NCI-H1105 (cell line): ENCODE measurements at places on chromosomes 1 and 21.

DNA sequence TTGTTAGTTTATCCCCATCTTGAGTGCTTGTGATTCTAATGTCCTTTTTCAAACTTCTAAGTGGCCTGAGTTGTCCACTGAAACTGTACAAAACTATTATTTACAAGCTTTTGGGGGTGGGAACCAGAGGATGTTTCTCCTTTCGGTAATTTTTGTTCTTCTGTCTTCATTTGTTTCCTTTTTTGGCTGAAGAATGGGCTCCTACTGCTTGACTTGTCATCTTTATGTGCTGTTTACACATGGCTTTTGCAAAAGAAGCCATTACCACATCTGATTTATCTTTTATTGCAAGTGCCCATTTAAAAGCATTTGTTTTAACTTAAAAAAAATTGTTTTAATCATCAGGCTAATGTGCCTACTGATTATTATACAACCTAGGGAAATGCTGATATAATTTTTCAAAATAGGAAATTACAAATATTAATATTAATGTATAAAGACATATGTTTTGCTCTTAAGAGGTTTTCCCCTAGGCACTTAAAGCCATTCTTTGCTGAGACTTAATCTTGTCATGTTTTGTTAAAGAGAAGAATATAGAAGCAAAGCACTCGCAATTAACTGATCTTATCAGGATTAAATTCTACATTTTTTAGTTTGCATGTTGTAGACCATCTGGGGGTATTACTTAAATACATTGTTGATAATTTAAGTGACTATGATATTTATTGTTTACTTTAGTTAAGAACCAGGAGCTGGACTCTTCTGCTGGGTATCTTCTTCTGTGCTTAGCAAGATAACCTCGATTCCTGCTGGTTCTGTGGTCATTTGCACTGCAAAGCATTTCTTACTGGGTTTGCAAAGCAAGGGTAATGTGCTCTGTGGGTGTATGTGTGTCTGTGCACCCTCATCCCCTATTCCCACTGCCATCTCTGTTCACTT is 40.1 kb downstream of the TMEM200B start:
- no peak for DNase-seq

- DNase-seq, result no peak
Observed at GRCh38 chr1:60102267-60103061, 28.9 kb upstream of the C1orf87 start.

GRCh38 chr1:227428803-227429202 is 110.5 kb upstream of the CDC42BPA start:
- DNase-seq, result no peak

- no peak for DNase-seq
Observed at GRCh38 chr1:119419109-119419508, 4.2 kb downstream of the HSD3B2 start.

- no peak for DNase-seq
Observed at GRCh38 chr1:29057700-29058099, 66.0 kb downstream of the TMEM200B start.
